ENCODE measurements at places on chromosomes 5 and 9.

DNA sequence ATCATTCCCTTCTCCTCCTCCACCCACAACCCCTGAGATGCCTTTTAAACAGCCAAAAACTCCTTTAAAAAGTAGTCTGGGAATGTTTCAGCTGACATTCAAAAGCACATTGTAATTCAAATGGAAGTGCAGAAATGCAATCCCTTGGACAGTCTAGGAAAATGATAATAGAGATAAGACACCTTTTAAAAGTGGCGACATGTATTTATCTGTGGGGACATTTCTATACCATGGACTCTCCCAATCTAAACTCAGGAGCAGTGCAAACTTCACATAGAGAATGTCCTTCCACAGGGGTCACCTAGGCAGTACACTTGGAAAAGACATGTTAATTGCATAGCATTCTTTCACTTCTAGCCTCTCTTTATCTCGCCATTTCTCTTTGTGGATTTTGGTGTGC, 33.0 kb downstream of the TRIM32 start:
- DNase-seq, result no peak

DNA sequence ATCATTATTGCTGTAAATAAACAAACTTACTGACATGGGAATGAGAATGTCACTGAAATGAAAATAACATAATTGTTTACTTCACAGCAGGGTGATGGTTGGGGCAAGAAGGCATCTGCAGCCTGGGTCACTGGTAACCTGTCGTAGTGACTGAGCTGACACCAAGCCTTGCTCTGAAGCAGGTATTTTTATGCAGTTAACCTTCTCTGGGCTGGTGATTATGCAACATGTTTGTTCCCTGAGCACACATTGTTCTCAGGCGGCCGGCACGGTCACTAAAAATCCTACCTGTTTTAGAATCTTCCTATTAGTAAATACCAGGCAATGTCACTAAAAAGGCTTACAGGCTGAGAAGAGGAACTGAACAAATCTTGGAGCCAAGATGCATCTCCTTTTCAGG, 157.7 kb upstream of the NR3C1 start:
- DNase-seq, result no peak

- DNase-seq, result no peak
Observed at GRCh38 chr9:76905791-76906646, at the start of gene PRUNE2. TSS of gene PRUNE2 (minus strand) at chr9:76906114. CDS start at chr9:76905963, 151 bp downstream.

- DNase-seq, result no peak
Observed at GRCh38 chr9:126330536-126330935, 3.9 kb downstream of the MVB12B start.

Measured in esophagus muscularis mucosa (tissue), 4 donors.